ENCODE measurements at places on chromosomes 16 and 17.

GRCh38 chr16:66844009-66844341, 239 bp upstream of the CA7 start:
- DNase-seq: no peak

- DNase-seq: no peak
Measured at GRCh38 chr17:41772586-41773189, 13.8 kb downstream of the JUP start.

DNA sequence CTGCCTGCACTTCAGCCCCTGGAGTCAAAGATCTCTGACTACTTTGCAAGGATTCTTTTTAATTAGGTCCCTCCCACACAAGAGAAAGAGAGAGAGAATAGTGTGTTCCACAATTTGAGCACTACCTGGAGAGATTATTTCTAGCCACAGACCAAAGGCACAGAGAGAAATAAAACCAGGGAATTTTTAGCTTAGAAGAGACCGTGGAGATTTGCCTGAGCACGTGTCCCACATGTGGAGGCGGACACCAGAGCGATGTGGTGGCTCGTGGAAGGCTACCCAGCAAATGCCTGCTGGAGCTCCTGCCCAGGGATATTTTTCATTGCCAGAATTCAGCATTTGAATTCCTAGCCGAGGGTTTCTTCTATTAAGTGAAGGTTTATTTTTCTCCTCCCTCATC, 50.6 kb downstream of the MGAT5B start:
- DNase-seq: no peak

DNA sequence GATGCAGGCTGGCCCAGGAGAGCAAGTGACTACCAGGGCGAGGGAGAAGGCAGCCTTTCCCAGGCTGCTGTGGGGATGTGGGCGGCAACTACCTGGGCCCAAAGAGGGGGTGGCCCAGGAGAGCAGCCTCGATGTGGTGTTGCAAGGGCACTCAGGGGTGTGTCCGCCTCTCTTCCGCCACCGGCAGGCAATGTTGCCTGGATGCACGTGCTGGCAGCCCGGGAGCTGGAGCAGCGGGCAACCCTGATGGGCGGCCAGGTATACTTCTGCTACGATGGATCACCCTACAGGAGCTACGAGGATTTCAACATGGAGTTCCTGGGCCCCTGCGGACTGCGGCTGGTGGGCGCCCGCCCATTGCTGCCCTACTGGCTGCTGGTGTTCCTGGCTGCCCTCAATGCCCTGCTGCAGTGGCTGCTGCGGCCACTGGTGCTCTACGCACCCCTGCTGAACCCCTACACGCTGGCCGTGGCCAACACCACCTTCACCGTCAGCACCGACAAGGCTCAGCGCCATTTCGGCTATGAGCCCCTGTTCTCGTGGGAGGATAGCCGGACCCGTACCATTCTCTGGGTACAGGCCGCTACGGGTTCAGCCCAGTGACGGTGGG, 2.7 kb downstream of the HSD3B7 start:
- no peak for DNase-seq

DNA sequence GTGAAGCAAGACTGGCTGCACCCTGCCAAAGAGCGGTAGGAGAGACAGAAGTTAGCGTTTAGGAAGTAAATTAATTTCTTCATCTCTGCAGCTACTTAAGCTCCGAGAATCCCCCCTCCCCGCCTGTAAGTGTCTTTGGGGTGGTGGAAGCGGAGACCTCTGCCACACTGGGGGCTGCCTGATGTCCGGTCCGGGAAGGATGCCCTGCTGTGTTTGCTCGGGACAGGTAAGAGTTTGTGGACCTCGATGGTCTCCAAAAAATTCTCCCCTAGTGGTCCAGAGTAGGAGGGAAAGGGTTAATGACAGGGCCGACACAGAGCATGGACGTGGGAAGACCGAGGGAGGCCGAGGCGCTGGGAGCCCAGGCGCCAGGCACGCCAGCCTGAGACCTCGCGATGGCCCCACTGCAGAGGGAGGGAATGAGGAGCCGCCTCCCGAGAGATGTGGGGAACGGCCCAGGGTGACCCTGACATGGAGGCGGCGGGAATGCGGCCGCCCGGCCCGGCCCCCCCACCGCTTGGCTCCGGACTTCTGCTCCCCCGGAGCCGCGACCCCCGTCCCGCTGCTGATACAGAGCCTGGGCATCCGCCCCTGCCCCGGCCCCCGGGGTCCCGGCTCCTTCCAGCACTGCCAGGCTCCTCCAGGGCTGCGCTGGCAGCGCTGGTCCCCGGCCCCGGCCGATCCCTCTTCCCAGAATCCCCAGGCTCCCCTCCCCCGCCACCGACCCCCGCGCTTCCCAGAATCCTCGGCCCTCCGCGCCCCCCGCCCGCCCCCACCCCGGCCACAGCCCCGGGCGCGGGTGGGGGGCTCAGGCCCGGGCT, 680 bp downstream of the ZNF629 start:
- no peak for DNase-seq

DNA sequence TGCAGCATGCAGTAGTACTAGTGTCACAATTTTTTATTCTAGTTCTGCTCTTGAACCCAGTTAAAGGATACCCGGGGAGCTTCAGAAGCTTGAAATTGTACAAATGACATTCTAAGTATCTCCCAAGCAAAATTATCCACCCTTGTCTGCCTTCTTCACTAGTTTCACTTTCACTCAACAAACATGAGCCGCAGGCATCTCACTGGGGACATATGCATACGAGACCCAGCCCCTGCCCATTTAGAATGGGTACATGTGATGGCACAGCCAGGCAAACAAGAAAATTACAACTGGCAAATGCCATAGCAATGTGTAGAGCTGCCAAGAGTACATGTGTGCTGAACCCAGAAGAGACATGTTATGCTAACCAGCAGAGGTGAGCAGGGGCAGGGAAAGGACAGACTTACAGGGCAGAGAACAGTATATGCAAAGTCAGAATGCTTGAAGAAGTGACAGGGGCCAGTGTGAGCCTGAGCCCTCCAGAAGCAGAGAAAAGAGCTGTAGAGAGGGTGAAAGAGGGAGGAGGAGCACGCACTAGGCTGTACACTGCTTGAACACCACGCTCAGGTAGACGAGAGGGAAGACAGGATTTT, 8.3 kb downstream of the GINS2 start:
- DNase-seq: no peak
